Left ventricle myocardium inferior (tissue), 1 donor: ENCODE measurements at places on chromosomes 2 and 18. TPM values are rescaled to one million over a fixed set of nuclear protein-coding genes. Genes with fewer than 3 reads are reported as not detected.

DNA sequence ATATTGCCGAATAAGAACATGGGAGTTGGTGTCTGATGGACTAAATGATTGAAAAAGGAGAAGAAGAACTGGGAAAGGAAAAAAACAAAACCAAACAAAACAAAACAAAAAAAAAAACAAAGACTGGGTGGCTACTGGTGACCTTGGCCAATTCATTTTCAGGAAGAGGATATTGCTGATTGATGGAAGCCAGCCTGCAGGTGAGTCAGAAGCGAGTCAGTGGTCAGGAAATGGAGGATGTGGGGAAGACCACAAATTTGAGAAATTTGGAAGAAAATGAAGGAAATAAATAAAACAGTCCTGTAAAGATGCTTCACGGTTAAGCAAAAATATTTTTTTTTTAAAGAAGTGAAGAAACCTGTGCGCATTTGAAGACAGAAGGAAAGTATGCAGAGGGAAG, 296.9 kb downstream of the ZNF521 start:
- no peaks in the 10 kb centered on the region for H3K36me3 ChIP-seq
- no peak for DNase-seq
- no peaks in the 10 kb centered on the region for H3K27me3 ChIP-seq
- H3K4me3 ChIP-seq = no peak overlapping the region

DNA sequence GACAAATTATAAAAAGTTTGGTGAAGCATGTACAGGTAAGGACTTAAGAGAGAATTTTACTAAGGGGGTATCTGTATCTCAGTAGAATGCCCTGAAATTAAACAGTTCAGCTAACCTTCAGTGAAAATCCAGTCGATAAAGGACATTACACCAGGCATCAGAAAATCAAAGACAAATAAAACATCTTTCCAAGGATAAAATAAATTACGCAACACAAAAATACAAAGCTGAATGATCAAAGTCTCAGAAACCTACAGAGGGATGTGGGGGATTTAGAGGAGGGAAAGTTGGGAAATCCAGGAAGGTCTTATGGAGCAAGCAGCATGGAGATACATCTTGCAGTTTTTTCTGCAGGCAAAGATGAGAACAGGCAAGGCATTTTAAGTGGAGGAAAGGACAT, 384.1 kb downstream of the TNS1 start:
- H3K4me1 ChIP-seq = peaks cover 28% of the 10 kb centered on the region
- H3K27me3 ChIP-seq = no peaks in the 10 kb centered on the region
- no peaks in the 10 kb centered on the region for H3K36me3 ChIP-seq
- no peak overlapping the region for H3K27ac ChIP-seq
- H3K4me3 ChIP-seq = no peak overlapping the region
- no peak for DNase-seq

The TXNDC2 gene
- not detected for total RNA-seq

DNA sequence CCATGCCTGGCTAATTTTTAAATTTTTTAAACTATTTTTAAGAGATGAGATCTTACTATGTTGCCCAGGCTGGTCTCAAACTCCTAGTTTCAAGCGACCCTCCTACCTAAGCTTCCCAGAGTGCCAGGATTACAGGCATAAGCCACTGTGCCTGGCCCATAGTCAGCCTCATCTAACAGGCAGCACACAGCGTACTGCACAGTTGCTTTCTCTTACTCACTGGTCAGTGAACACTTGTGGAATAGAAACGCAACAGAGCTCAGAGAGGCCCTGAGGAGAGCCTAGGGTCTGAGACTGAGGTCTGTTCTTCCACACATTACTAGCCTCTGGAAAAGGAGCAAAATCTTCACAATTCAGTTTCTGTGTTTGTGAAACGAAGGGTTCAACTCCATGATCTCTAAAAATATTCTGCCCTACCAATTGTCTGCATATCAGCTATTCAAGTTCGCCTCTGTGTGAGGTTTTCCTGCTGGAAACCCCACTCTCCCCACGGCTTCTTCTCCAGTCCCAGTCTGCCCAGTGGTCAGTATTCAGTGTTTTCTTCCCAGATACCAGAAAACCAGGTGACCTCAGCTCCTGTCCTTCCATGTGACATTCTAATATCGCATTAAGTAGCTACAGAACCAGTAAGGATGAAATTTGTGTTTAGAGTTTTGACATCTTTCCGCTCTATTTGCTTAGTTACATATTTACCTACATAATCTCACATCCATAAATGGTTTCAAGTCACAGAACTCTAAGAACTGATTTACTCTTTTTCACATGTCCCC, 26.6 kb upstream of the SNTG2 start:
- H3K27ac ChIP-seq = no peak overlapping the region
- H3K4me1 ChIP-seq = no peaks in the 10 kb centered on the region
- H3K27me3 ChIP-seq = peaks cover 55% of the 10 kb centered on the region
- no peak for DNase-seq
- H3K36me3 ChIP-seq = no peaks in the 10 kb centered on the region

The DYNAP gene
- total RNA-seq = not detected

- DNase-seq = no peak
- H3K4me1 ChIP-seq = no peaks in the 10 kb centered on the region
- no peaks in the 10 kb centered on the region for H3K36me3 ChIP-seq
- H3K27me3 ChIP-seq = no peaks in the 10 kb centered on the region
- H3K4me3 ChIP-seq = no peak overlapping the region
- H3K27ac ChIP-seq = no peak overlapping the region
These were observed 68.5 kb upstream of the PID1 start for GRCh38 chr2:229339618-229340017.

- peaks cover 29% of the 10 kb centered on the region for H3K4me1 ChIP-seq
- H3K27me3 ChIP-seq = no peaks in the 10 kb centered on the region
- DNase-seq = no peak
- H3K4me3 ChIP-seq = no peak overlapping the region
- H3K27ac ChIP-seq = no peak overlapping the region
These were observed 166.0 kb downstream of the AGAP1 start for GRCh38 chr2:235659767-235660322.

The KCNK3 gene
- 3.2 TPM for total RNA-seq

DNA sequence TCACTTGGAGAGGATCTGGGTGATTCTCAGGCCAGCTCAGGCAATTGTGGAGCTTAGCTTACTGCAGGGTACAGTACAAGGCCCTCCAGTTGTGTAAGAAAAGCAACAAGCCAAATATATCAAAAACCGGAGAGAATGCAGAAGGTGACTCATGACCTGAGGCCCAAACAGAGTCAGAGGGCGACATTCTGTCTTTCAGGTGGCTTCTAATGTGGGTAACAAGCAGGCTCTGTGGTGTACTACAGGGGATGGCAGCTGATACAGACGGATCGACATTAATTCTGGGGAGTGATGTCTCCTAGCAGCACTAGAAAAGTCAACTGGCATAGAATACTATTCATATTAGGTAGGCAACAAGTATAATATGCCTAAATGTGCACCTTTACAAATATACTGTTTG, 219.5 kb upstream of the SOX11 start:
- no peak overlapping the region for H3K4me3 ChIP-seq
- peaks cover 5% of the 10 kb centered on the region for H3K27me3 ChIP-seq
- no peaks in the 10 kb centered on the region for H3K36me3 ChIP-seq

DNA sequence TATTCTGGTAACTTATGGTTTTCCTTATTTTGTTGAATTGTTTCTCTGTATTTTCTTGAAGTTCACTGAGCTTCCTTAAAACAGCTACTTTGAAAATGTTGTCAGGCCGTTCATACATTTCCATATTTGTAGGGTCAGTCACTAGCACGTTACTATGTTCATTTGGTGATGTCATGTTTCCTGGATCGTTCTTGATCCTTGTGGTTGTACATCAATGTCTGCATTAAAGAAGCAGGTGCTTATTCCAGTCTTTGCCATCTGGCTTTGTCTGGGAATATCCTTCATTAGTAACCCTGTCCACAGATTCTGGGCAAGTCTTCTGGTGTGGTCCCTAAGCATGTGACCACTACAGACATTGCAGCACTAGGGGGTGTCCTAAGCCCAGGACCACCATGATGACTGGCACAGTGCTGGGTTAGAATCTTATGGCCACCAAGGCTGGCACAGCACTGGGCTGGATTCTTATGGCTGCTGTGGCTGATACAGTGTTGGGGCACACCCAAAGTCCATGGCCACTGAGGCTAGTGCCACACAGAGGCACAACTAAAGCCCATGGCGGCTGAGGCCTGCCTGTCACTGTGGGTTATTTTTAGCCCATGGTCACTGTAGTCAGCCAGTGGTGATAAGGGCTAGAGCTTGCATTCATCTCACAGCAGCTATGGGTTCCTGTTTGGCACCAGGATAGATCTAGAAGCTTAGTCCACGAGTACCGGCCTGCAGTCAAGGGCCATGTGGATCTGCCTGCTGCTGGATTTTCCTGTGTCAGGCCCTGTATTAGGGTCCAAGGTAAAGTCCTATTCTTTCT, 13.2 kb downstream of the VWA3B start:
- H3K27ac ChIP-seq = no peak overlapping the region
- DNase-seq = no peak
- H3K4me3 ChIP-seq = no peak overlapping the region
- no peaks in the 10 kb centered on the region for H3K36me3 ChIP-seq

- peaks cover 55% of the 10 kb centered on the region for H3K4me1 ChIP-seq
- H3K4me3 ChIP-seq = peak overlapping the region; percentile 20
- H3K27ac ChIP-seq = peak overlapping the region; percentile 64
- H3K27me3 ChIP-seq = no peaks in the 10 kb centered on the region
These were observed 30.7 kb downstream of the GPD2 start for GRCh38 chr2:156466739-156467405.

GRCh38 chr2:24247592-24247991, 72.7 kb downstream of the FAM228A start:
- H3K4me1 ChIP-seq = no peaks in the 10 kb centered on the region
- peaks cover 89% of the 10 kb centered on the region for H3K36me3 ChIP-seq
- no peak overlapping the region for H3K27ac ChIP-seq
- no peaks in the 10 kb centered on the region for H3K27me3 ChIP-seq
- DNase-seq = no peak

- H3K4me3 ChIP-seq = no peak overlapping the region
- H3K27ac ChIP-seq = no peak overlapping the region
- H3K36me3 ChIP-seq = no peaks in the 10 kb centered on the region
- no peak for DNase-seq
- no peaks in the 10 kb centered on the region for H3K27me3 ChIP-seq
These were observed 1400.4 kb downstream of the SUCLG1 start for GRCh38 chr2:83058683-83059082.

GRCh38 chr18:74682141-74682990, 84.7 kb downstream of the ZNF407 start:
- no peak for DNase-seq
- H3K27me3 ChIP-seq = no peaks in the 10 kb centered on the region
- peaks cover 25% of the 10 kb centered on the region for H3K36me3 ChIP-seq
- no peak overlapping the region for H3K4me3 ChIP-seq
- no peak overlapping the region for H3K27ac ChIP-seq

The TEX44 gene
- not detected for total RNA-seq

DNA sequence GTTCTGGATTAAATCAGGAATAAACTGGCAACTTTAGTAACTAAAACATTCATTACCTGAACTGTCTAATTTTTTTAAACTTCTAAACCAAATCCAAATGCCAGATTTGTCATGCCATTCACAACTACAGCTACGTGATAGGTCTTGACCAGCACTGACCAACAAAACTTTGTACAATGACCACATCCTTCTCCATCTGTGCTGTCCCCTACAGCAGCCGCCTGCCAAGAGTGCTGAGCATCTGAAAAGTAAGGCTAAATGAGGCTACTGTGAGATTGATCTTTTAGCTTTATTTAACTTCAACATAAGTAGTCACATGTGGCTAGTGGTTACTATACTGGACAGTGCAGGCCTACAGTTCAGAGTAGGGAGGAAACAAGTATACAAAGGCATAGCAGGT, 7.6 kb downstream of the FAM168B start:
- peaks cover 47% of the 10 kb centered on the region for H3K4me1 ChIP-seq
- H3K4me3 ChIP-seq = no peak overlapping the region
- peaks cover 56% of the 10 kb centered on the region for H3K36me3 ChIP-seq

- H3K36me3 ChIP-seq = no peaks in the 10 kb centered on the region
- no peak overlapping the region for H3K4me3 ChIP-seq
- H3K27ac ChIP-seq = no peak overlapping the region
- no peak for DNase-seq
- H3K4me1 ChIP-seq = no peaks in the 10 kb centered on the region
- no peaks in the 10 kb centered on the region for H3K27me3 ChIP-seq
These were observed 233.4 kb downstream of the RIT2 start for GRCh38 chr18:42882122-42882521.

The MEP1B gene
- not detected for total RNA-seq

The PROKR1 gene
- not detected for total RNA-seq

The CCDC148 gene
- total RNA-seq = 0.30 TPM

- H3K4me1 ChIP-seq = no peaks in the 10 kb centered on the region
- H3K27ac ChIP-seq = no peak overlapping the region
- H3K4me3 ChIP-seq = no peak overlapping the region
- H3K27me3 ChIP-seq = no peaks in the 10 kb centered on the region
These were observed 87.7 kb downstream of the CLIP4 start for GRCh38 chr2:29202819-29203495.

GRCh38 chr2:9118383-9118960, 88.1 kb upstream of the ASAP2 start:
- H3K36me3 ChIP-seq = no peaks in the 10 kb centered on the region
- H3K4me1 ChIP-seq = no peaks in the 10 kb centered on the region
- no peak overlapping the region for H3K4me3 ChIP-seq
- no peak overlapping the region for H3K27ac ChIP-seq

The PAIP2B gene
- 76.6 TPM for total RNA-seq

DNA sequence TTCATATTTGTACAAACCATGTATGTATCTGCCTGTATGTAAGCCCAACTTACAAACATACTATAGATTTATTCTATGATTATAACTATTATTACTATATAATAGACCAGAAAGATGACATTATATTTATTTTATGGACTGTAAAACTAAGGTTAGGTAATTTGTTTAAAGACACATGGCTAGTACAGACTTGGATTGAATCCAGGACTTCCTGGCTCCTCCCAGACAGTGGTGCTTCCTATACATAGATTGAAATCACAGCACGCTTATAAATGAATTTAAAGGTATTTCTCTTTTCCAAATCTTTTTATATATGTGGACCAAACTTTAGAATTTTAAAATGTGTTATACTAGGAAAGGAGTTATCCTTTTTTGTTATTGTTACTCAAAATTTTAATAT, 151.6 kb upstream of the MYO3B start:
- H3K4me1 ChIP-seq = peaks cover 16% of the 10 kb centered on the region
- peaks cover 31% of the 10 kb centered on the region for H3K36me3 ChIP-seq
- no peak overlapping the region for H3K4me3 ChIP-seq
- no peaks in the 10 kb centered on the region for H3K27me3 ChIP-seq
- no peak for DNase-seq
- H3K27ac ChIP-seq = no peak overlapping the region

DNA sequence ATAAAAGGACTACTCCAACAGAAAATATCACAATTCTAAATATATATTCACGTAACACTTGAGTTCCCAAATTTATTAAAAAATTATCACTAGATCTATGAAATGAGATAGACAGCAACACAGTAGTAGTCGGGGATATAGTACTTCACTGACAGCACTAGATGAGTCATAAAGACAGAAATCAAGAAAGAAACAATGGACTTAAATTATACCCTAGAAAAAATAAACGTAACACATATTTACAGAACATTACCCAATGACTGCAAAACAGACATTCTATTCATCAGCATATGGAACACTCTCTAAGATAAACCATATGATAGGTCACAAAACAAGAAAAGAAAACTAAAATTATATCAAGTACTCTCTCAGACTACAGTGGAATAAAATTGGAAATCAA, 429.4 kb downstream of the MBD2 start:
- no peak for DNase-seq
- no peaks in the 10 kb centered on the region for H3K4me1 ChIP-seq
- no peak overlapping the region for H3K4me3 ChIP-seq
